Fibroblast of lung (primary cell): ENCODE measurements at places on chromosomes 2 and 18. TPM values are rescaled to one million over a fixed set of nuclear protein-coding genes. Genes with fewer than 3 reads are reported as not detected.

- no peak overlapping the region for H3K27ac ChIP-seq
- no peaks in the 10 kb centered on the region for H3K36me3 ChIP-seq
- H3K4me3 ChIP-seq: no peak overlapping the region
- no peaks in the 10 kb centered on the region for H3K4me1 ChIP-seq
Measured at GRCh38 chr2:191557841-191558240, 120.1 kb upstream of the NABP1 start.

DNA sequence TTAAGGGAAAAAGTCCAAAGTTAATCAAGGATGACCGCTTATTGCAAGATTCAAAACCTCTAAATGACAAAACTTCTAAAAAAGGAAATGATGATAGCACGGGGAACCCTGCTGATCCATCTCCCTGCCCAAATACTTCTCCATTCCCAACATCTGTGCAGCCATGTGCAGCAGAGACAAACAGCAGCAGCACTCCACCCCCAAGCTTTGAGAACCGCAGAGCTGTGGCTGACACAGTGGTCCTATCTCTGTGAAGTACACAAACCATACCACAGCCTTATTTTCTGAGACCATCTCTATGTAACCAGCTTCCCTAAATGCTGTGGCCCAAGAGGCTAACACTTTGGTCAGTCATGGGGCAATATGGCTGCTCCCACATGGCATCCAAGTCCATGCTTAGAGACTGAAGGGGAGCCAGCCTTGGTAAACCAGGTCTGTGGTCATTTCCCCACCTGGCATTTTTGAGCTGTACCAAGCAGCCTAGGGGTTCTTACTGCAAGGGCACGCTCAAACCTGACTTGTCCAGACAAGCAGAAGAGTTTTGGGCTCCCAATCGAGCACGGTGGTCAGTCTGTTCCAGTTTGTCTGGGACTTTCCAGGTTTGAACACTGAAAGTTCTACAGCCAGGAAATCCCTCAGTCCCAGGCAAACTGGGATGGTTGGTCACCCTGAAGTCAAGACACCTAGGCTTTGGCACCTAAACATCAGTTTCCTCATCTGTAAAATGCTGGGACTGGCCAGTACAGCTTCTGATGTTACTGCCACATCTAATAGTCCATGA lies 17.1 kb upstream of the NFE2L2 start:
- H3K27me3 ChIP-seq: no peaks in the 10 kb centered on the region
- no peaks in the 10 kb centered on the region for H3K4me1 ChIP-seq
- no peak overlapping the region for H3K4me3 ChIP-seq
- DNase-seq: no peak
- H3K36me3 ChIP-seq: no peaks in the 10 kb centered on the region

DNA sequence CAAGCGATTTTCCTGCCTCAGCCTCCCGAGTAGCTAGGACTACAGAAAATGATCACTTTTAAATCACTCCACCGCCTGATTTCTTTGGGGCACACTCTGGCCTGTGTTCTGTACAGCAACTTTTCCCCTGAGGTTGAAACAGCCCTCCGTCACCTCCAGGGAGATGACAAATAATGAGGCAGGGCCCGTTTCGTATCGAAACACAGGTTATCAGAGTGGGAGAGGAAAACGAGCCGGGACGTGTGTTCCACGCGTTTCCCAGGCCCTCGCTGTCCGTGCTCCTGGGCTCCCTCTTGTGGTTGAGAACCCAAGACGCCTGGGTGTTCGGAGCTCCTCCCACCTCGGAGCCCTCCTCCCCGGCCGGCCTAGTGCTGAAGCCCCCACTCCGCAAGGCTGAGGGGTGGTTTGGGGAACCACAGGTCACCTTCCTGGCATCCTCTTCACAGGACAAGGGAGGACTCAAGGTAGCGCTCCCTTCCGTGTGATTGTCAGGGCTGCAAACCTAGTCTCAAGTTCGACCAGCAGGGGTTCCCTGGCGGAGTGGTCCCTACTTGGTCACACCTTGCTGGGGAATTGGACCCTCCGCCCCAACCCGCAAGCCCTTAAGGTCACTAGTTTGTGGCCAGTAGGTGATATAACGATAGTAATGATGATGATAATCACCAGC lies 12.8 kb downstream of the ATP6V1B1 start:
- peaks cover 8% of the 10 kb centered on the region for H3K4me1 ChIP-seq
- no peaks in the 10 kb centered on the region for H3K27me3 ChIP-seq
- H3K27ac ChIP-seq: no peak overlapping the region
- peak; percentile 70 for DNase-seq
- H3K4me3 ChIP-seq: peak overlapping the region; percentile 39

DNA sequence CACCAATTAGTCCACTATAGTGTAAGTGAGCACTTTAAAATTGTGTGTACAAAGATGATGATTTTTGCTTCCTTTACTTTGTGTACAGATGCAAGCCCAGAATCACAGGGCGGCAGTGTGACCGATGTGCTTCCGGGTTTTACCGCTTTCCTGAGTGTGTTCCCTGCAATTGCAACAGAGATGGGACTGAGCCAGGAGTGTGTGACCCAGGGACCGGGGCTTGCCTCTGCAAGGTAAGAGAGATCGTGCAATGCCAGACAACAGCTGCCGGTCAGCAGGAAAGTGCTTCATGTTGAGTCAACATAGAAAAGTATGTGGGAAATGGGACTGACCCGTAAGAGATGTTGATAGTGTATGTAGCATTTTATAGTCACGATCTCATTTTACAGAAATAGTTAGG lies 156.8 kb upstream of the TTC39C start:
- no peak overlapping the region for H3K4me3 ChIP-seq
- DNase-seq: no peak
- H3K27me3 ChIP-seq: no peaks in the 10 kb centered on the region
- H3K4me1 ChIP-seq: peaks cover 2% of the 10 kb centered on the region
- no peak overlapping the region for H3K27ac ChIP-seq

DNA sequence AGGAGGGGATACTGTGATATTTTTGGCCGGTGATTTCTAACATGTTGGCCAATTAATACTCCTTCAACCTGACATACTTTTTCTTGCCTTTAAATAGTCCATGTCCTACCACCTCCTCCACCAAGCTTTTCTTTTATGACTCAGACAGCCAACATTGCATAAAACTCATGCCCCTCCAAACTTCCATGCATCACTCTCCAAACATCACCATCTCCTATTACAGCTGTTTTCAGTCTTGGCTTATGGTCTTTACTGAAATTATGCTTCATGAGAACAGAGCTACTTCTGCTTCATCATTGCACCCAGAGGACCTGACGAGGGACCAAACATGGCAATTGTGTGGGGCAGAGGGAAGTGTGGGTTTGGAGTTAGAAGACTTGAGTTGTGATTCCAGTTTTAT lies 305.4 kb downstream of the LPIN1 start:
- peak; percentile 72 for DNase-seq
- no peak overlapping the region for H3K4me3 ChIP-seq
- no peak overlapping the region for H3K27ac ChIP-seq

GRCh38 chr2:168673265-168674189 lies 128.9 kb upstream of the NOSTRIN start:
- no peak for DNase-seq
- H3K36me3 ChIP-seq: no peaks in the 10 kb centered on the region
- no peak overlapping the region for H3K4me3 ChIP-seq
- H3K27me3 ChIP-seq: no peaks in the 10 kb centered on the region
- no peak overlapping the region for H3K27ac ChIP-seq

DNA sequence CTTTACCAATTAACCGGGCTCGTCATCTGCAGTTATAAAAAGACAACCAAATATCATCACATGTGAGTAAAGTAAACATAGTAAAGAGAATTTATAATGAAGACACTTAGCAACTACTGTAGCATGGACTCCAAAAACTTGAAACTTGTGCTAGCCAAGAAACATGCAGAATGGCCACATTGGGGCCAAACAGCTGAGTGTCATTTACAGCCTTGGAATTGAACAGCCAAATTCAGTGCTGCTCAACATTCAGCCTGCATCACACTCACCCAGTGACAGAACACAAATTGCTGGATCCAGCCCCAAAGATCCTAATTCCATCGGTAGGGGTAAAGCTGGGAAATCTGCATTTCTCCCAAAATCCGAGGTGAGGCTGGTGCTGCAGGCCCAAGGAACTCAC lies 224.8 kb upstream of the GYPC start:
- no peak overlapping the region for H3K4me3 ChIP-seq
- no peaks in the 10 kb centered on the region for H3K4me1 ChIP-seq
- H3K27me3 ChIP-seq: no peaks in the 10 kb centered on the region
- DNase-seq: no peak
- no peak overlapping the region for H3K27ac ChIP-seq

Gene HOXD12
- not detected in 2 replicates for total RNA-seq

Gene PHOSPHO2
- total RNA-seq: 3.9 and 5.4 TPM in 2 replicates

Gene GTF2A1L
- 3.3 and 3.5 TPM in 2 replicates for total RNA-seq

Gene FAM228A
- 0.51 and 0.99 TPM in 2 replicates for total RNA-seq
